ENCODE measurements at places on chromosomes 12 and 14.

DNA sequence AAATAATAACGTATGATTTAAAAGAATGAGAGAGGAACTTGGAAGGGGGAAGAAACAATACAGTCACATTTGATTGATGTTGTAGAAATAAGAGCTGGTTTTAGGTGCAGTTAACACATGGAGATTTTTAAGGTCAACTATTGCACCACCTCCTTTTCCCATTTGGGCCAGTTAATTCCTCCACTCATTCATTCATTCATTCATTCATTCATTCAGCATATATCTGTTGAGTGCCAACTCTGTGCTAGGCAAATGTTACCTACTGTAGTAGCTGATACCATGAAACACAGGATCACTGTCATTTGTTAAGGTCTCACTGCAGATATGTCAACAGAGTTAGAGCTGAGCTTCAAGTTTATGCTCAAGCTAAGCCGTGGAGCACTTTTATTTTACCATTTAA is 115.7 kb upstream of the ARID2 start:
- DNase-seq, result no peak

DNA sequence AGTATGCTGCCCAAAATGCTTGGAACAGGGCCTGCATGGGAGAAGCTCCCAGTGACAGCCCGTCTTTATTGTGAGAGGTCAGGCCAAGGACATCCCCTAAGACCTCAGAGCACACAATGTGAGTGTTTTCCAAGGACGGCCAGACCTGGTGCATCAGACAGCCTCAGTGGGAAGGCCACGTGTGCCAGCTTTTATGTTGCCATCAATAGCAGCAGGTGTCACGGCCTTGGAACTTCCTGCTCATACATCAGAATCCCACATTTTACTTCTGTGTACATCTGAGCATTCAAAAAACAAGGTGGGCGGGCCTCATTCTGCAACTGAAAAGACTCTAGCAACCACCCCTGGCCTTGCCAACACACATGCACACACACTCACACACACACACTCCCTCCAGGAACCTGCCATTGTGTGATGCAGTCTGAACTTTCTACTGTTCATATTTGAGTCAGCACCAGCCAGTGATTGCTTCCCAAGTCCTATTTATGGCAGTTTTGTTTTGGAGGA is 753.1 kb upstream of the TBX3 start:
- no peak for DNase-seq

- no peak for DNase-seq
Observed at GRCh38 chr14:21205678-21206581, 50.1 kb upstream of the OR5AU1 start.

DNA sequence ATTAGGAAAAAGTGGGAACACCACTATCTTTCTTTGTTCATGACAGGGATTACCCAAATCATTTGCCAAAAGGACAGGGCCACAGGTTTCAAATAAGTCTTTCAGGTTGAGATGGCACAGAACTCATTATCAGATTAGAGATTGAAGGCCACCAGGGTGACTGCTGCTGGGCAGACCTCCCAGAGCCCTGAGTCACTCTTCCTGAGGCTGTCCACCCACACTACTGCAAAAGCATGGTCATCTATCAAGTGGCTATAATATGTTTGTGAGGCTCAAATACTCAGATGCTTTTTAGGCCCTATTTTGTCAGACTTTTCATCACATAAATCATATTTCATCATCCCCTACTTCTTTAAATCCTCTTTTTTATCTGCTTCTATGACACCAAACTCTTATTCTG is 155.3 kb upstream of the CCDC196 start:
- no peak for DNase-seq

GRCh38 chr14:104971447-104972240 is 6.5 kb downstream of the AHNAK2 start:
- no peak for DNase-seq

DNA sequence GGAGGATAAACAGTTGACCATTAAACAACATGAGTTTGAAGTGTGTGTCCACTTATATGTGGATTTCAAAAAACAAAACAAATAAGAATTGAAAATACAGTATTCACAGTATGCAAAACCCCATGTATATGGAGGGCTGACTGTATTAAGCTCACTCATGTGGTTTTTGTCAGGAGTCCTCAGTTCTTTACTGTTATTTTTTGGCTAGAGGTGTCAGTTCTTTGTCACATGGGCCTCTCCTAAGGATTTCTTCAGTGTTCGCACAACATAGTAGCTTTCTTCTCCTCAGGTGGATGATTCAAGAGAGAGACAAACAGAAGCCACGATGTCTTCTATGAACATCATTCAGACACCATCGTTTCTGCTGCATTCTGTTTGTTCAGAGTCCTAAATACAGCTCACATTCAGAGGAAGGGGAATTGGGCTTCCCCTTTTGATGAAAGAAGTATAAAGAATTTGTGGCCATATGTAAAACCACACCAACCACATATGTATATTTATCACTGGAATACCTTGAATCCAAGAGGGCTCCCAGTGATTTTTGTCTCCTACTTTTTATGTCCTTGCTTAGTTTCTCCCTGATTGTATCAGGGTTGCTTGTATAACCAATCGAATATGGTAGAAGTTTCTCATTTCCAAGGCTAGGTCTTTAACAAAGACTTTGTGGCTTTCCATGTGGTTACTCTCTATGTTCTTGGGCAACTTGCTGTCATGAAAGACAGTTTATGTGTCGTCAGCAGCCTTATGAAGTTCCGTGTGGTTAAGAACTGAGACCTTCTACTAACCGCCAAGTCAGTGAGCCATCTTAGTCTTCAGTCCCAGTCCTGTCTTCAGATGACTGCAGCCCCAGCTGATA is 18.9 kb downstream of the MNAT1 start:
- DNase-seq, result peak; percentile 46

DNA sequence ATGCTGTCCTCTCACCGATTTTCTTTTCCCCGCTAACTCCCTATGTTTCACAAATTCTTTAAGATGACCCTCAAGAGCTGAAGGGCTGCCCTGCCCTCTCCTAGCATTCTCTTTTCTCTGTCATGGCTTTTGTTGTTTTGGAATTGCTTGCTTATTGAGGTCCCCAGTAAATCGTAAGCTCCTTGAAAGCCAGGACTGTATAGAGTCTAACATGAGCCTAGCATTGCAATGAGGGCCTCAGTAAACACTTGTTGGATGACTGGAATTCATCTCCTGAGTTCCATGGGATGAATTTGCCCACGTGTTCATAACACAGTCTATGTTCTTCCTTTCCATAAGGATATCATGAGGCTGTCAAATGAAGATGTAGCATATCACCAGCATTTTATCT is 92.2 kb downstream of the APAF1 start:
- DNase-seq, result no peak

Measured in activated CD4-positive, alpha-beta T cell treated with anti-CD3 and anti-CD28 coated beads for 4 hours (primary cell).